ENCODE measurements at places on chromosomes 13 and 19.

DNA sequence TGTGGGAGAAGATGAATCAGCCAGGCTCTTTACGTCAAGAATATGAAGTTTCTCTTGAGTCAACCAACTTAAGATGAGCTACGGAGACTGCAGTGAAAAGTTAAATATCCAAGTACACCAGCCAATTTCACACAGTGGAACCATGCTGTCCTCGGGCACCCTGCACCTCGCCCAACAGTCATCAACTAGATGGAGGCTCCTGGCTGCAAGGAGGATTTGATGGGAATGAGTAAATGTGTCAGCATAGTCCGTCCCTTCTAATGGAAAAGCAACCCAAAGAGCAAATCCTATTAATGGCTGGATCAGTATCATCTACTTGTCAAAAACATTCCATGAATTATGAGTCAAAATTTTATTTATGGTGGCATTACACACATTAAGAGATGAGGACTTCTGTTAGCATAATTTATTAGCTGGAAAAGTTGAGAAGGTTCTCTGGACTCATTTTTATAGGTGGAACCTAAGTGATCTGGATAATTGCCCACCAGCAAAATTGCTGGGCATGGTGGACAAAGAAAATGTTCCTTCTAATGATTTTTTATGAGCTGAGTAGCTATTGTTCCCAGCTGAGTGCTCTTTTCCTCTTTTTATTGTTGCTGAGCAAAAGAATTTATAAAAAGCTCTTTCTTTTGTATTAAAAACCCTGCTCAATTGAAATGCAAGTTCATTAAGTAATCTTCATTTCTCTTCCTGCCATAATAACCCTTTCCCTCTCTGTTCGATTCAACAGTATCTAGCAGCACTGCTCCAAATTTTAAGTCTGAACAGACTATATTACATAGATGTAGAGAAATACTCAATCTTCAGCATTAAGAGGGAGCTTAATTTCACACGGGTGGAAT is 88.4 kb downstream of the DNAJC15 start:
- DNase-seq, result no peak

DNA sequence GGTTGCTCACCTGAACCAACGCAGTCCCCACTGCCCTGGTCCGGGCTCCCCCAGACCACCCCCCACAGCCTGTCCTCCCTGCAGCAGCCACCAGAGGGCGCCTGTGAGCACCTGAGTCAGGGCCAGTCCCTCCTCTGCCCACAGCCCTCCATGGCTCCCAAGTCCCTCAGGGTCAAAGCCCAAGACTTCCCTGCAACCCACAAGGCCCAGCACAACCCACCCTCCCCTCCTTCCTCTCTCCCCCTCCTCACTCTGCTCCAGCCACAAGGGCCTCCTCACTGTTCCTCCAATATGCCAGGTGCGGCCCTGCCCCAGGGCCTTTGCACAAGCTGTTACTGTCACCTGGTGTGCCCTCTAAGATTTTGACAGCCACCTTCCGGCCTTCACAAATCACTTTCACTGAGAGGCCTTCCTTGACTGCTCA is 10.9 kb downstream of the GNA15 start:
- peak; percentile 66 for DNase-seq

DNA sequence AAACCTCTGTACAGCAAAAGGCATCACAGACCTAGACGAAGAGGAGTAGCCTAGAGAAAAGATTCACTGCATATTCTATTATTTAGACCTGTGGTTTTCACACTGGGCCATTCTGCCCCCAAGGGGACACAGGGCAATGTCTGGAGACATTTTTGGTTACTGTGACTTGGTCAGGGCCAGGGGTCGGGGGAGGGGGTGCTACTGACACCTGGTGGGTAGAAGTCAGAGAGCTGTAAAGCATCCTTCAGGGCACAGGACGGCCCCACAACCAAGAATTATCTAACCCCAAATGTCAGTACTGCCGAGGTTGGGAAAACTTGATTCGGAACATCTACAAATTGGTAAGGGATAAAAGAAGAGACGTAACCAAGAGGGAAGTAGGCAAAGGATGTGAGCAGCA is 11.3 kb downstream of the ELAVL1 start:
- no peak for DNase-seq

GRCh38 chr19:35347171-35347929 is at the start of gene FFAR1:
Gene FFAR1 (plus strand): TSS chr19:35347902. CDS start chr19:35351552, 3,650 bp downstream.
- peak; percentile 93 for DNase-seq

- no peak for DNase-seq
These were observed 136.4 kb upstream of the PCDH9 start for GRCh38 chr13:67366533-67366932.

DNA sequence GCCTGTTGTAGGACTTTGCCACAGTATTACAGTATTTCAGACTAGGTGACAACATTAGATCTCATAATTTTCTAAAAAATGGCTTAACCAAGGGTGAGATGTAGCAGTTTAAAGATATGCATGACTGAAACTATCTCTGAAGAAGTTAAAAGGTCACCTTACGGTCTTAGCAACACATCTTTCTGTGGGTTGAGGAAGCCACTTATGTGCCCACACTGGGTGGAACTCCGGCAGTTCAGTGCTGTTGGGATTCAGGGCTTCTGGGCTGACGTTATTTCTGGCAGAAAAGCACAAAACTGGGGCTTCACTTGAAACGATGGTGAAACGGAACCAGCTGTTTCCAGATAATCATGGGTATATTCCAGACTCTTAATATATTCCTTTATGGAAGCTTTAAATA is 697.3 kb downstream of the PCDH9 start:
- no peak for DNase-seq

GRCh38 chr19:14156971-14157717 is 20.8 kb upstream of the ASF1B start:
- DNase-seq, result no peak

GRCh38 chr13:22187329-22187728 is 516.5 kb downstream of the FGF9 start:
- DNase-seq, result no peak

DNA sequence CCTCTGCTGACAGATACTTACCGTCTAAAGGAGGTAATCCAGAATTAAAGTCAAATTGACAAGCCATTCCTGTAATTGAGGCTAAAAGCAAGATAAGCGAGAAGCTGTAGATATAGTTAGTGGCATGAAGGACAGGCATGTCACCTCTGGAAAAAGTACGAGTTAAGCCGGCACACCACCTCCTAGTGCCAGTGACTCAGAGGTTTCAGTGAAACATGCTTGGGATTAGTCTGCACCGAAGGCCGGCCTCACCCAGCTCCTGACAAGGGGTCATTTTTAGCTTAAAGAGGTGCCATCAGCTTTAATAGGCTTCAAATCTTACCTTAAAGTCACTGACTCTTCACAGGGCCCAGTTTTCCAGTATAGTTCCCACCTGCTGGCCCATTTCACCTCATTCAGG is 838.0 kb downstream of the UQCRFS1 start:
- no peak for DNase-seq

DNA sequence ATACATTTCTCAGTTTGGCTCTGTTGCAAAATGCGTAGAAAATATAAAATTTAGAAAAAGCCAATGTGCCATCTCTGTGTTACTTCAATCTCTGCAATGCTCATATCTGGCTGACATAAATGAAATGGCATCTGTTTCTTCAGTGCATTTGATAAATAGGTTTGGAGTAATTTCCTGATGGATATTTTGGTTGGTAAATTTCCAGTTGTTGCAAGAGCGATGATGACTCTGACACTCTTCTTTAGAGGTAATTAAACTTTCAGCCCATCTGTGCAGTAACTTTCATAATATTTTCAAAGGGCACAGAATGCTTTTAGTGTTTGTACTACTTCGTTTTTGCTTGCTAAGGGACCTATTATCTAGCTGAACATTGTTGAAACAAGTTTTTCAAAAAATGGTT is 1286.4 kb downstream of the PCDH9 start:
- DNase-seq, result no peak

GRCh38 chr13:113455384-113455783 is 2.1 kb upstream of the ADPRHL1 start:
- DNase-seq, result no peak

- peak; percentile 76 for DNase-seq
These were observed 15.2 kb upstream of the EHD2 start for GRCh38 chr19:47697863-47698609.

DNA sequence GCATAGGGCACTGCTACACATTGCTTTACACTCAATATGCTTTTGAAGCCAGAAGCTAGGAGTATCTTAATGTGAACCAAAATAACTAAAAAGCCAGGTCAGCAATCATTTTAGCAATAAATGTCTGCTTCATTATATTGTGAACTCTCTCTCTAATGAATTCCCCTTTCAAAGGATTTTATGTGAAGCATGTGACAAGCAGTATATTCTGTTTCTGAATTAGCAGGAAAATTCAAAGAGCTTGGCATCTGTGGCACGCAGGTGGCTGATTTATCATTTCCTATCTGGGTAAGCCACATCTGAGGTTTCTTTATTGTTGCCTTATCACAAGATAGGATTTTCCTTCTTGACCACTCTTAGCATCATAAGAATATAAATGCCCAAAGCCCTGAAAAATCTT is 56.8 kb upstream of the KLF12 start:
- no peak for DNase-seq

DNA sequence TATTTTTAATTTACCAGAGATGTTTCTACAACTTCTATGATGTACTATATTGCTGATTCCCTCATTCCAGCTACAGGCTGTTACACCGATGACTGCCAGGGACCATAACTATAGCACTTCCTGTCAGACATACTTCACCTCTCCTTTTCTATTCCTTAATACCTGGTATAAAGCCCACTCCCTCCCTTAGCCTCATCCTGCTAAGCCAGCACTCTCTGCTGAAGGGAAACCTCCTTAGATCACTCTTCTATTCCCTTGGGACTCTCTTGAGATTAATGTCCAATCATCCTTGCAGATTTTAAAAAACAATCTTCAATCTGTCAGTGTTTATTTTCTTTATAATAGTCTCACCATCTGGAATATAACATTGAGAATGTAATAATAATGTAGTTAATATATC is 127.9 kb downstream of the DIAPH3 start:
- DNase-seq, result no peak

DNA sequence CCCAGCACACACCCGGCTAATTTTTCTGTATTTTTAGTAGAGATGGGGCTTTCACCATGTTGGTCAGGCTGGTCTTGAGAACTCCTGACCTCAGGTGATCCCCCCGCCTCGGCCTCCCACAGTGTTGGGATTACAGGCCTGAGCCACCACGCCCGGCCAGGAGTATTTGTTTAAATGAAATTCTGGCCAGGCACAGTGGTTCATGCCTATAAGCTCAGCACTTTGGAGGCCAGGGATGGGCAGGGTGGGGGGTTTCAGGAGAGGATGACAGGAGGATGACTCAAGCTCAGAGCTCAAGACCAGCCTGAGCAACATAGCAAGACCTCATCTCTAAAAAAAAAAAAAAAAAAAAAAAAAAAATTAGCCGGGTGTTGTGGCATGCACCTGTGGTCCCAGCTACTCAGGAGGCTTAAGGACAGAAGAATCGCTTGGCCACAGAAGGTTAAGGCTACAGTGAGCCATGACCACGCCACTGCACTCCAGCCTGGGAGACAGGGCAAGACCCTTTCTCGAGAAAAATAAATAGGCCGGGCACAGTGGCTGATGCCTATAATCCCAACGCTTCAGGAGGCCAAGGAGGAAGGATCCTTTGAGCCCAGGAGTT is 8.2 kb upstream of the DHDH start:
- DNase-seq, result peak; percentile 44

DNA sequence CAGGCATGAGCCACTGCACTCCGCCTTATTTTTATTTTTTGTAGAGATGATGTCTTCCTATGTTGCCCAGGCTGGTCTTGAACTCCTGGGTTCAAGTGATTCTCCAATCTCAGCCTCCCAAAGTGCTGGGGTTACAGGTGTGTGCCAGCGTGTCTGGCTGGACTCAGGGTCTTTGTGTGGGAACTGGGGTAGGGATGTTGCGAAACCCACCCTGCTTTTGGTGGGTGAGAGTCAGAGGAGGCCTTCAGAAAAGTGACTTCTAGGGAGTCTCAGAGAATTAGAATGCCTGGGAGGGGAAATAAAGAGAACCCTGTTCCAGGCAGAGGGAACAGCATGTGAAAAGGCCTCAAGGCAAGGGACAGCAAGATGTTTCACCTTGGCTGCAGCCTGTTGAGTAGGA is 13.2 kb downstream of the TLE5 start:
- DNase-seq, result no peak

DNA sequence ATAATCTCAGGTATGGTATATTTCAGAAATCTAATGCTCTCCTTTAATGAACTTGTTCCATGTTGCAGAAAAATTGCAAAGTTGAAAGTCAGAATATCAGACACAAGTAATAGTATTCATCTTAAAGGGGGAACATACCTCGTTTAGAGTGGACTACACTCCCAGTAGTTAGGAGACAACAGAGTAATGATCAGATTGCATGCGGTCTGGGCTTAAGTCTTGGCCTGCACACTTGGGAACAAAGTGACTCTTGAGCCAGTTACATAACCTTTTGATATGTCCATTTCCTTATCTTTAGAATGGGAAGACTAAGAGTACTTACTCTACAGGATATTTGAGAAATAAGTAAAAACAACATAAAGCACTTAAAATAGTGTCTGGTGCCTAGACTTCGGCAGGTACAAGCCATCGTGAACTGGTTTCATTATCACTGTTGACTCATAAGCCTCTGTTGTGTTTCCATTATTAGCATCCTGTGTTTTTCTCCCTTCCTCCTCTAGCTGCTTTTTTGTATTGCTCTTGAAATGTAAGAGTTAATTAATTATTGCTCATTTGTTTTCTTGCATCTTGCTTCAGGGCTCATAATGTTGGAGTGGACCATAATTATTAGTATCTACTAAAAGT is 53.0 kb downstream of the DPY19L3 start:
- DNase-seq, result no peak

DNA sequence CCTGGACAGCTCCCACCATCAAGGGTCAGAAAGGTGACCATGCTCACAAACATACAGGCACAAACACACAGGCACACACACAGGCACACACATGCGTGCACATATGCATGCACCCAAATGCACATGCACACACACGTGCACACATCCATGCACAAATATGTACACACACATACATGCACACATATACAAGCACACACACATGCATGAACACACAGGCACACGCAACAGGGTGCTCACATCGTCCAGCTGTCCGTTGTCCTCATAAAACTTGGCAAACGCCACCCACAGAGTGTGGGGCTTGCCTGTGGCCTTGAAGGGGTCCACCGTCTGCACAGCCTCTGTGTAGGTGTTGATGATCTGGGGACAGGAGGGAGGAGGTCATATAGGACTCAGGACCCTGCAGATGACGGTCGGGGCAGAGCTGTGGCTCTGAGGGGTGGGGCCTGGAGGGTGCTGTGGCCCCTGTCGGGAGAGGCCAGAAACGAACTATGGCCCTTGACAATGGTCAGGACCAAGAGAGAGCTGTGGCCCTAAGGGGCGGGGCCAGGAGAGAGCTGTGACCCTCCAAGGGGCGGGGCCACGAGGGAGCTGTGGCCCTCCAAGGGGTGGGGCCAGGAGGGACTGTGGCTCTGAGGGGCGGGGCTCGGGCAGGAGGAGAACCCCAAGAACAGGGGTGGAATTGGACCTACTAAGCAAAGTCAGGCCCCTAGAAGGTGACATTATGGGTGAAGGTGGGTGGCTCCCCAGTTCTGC is 6.2 kb downstream of the XAB2 start:
- DNase-seq, result no peak

- DNase-seq, result no peak
These were observed 64.1 kb upstream of the ADGRE5 start for GRCh38 chr19:14317157-14317556.
